ENCODE measurements at places on chromosomes 3 and 15.

DNA sequence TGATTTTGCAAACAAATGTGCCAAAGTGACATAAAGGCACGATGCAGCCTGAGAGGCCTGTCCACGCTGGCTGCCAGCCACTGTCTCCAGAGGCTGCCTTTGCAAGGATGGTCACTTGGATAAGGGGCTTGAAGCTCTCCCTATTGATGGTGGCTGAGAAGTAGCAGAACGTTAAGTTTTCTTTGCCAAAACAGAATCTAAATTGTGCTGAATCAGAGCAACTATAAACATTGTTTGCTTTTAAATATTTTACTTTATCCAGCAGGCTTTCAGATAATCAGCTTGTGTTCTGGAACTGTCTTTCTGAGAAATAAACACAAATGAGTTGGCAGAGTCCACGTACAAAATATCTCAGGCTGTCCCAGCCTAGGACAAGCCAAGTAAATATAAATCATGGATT is 23.8 kb upstream of the CNBP start:
- no peak for DNase-seq

DNA sequence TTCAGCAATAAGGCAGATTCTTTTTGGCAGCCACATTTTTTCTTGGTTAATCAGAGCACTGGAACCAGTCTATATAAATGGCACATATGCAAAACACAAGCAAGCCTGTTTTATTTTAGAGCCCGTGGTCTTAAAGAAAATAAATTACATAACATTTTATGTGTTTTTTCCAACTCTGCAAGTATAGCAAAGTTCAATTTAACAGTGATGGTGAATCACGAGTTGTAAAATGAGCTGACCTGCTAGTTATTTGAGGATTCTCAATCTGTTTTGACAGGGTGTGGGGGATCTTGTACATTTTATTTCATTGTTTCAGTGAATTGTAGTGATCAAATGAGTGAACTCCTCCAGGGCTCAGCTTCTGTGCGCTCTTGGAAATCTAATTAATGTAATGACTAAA is 2.7 kb downstream of the ARHGEF26 start:
- DNase-seq: no peak

DNA sequence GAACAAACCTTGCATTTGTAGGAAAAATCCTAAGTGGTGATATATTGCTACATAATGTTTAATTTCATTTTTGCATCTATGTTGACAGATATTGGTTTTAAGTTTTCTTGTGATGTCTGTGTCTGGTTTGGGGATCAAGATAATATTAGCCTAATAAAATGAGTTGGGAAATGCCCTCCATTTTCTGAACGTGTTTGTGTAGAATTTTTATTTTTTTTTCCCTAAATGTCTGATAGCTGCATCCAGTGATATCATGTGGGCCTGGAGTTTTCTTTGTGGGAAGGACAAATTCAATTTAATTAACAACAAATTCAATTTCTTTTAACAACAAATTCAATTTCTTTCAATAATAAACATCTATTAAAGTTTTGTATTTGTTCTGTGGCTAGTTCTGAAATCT is 35.1 kb downstream of the NEDD4 start:
- DNase-seq: no peak

DNA sequence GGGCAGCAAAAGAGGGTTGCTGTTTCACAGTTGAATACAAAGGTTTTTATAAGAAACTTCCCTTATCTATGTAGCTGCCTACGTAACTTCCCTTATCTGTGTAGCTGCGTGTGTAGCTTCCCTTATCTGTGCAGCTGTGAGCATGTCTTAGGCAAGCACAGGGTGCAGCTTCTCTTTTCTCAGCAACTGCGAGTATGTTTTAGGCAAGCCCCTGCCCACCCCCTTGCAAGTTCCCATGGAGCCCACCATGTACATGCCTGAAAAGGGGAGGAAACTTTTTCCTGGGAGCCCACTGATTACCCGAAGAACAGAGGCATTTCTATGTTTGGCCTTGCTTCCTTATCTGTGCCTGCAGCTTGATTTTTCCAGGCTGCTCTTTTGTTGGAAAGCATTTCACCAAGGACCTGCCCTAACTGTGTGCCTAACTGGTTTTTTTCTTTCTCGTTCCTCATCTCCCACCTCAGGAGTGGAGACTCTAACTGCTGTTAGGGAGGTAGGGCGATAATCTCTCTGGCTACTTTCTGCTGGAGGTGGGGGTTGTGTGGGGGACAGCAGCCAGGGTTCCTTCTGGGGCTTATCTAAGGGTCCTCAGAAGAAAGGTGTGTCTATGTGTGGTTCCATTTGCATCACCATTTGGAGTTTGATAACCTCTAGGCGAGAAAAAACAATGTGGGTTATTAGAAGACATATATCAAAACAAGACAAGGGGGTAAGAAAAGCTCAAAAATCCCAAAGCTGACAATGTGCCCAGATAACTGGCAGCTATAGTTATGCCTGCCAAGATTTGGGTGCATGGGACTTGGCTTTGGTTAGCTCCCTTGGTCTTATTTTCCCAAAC is 26.0 kb downstream of the SORD start:
- no peak for DNase-seq

- no peak for DNase-seq
Observed at GRCh38 chr3:32862247-32862935, 44.6 kb downstream of the TRIM71 start.

GRCh38 chr15:75198560-75199356 is 2.9 kb upstream of the C15orf39 start:
- no peak for DNase-seq

DNA sequence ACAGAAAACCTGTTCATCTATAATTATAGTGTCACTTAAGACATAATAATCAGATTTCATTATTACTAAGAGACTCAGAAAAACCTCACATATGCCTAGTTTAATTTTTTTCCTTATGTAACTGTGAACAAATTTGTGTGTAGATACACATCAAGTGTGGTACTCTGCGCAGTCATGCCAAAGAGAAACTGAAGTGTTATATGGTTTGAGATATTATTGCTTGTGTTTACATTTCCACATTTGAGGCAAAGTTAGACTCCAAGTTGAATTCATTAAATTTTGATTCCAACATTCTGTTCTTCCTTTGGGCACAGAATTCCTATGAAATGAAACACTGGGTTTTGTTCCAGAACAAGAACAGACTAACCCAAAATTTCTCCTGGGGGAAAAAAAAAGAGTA is 2.2 kb downstream of the MBNL1 start:
- no peak for DNase-seq

GRCh38 chr15:36815786-36816185 is 236.4 kb downstream of the CDIN1 start:
- no peak for DNase-seq

DNA sequence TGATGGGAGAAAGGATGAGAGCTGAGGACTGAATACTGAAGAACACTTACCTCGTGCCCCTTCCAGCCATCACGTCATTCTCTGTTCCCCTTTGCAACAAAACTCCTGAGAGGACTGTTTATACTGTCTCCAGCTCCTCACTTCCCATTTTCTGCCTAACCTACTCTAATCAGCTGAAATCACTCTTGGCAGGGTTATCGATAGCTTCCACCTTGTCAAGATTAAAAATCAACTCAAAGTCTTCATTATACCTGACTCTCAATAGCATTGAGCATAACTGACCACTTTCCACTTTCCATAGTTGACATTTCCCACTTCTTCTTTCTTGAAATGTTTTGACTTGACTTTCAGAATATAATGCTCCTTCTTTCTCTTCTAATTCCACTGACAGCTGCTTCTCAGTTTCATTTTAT is 4.3 kb downstream of the BTBD1 start:
- no peak for DNase-seq

DNA sequence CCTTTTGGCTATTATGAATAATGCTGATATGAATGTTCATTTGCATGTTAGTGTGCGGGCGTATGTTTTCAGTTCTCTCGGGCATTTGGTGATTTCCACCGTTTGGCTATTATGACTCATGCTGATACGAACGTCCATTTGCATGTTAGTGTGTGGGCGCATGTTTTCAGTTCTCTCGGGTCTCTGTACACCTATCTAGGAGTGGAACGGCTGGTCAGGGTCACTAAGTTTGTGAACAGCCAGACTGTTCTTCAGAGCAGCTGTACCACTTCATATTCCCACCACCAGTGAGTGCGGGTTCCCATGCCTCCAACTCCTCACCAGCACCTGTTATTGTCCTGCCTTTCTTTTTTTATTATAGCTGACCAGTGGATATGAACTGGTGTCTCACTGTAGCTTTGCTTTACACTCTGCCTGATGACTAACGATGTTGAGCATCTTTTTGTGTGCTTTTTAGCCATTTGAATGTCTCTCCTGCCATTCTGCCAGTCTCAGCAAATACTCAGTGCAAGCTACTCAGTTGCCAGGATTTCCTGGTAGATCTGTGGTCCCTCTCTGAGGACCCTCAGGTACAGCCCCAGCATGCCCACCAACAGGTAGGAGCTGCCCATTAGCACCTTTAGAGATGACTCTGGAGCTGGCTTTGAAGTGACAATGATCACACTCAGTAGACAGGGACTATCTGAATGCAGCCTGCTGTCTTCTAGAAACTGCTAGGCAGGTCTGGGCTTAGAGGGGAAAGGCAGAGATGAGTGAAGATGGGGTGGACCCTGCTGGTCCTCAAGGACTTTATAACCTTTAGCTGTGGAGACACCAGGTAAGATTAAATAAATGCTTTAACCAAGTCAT is 141.1 kb downstream of the XXYLT1 start:
- DNase-seq: no peak

DNA sequence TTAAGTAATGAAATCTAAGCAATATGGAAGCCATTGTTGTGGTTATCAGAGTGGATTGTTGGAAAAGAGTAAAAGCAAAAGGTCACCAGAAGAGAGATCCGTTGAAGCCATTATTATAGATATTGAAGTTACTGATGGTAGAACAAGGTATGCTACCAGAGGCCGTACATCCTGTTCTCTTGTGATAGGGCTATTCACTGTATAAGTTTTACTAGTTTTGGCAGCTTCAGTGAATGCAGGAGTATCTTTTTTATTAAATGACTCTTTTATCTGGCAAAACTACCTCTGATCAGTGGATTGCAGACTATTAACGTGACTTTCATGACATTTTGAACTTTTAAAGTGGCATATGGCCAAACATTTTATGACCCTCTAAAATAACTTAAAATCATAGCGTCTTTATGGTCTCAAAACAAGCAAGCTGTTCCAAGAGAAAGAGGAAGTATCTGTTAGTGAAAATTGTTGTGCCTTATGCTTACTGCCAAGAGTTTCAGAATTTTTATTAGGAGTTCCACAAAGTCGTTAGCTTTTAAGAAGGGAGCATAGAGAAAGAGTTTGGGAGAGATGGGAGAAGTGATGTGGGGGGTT is 102.9 kb downstream of the LRRC49 start:
- DNase-seq: no peak

GRCh38 chr3:117520582-117520981 is 811.0 kb downstream of the TUSC7 start:
- DNase-seq: no peak

- no peak for DNase-seq
Observed at GRCh38 chr3:107685383-107685782, 162.6 kb downstream of the BBX start.

DNA sequence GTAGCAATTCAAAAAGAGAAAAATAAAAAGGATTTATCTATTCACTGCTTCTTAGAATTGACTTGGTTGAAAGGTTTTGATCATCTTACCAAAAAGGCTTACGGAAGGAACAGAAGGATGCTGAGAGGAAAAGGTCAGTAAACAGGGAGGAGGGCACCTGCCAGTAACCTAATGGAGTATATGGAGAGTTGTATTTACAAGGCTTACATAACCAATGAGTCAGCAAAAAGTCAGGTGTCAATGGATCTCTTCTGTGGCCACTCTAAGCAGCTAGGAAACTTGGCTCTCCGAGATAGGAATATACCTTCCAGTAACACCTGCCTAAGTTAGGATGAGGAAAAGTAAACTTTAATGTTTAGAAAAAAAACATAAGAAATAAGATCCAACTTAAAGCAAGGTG is 80.5 kb upstream of the PLXND1 start:
- DNase-seq: no peak

- no peak for DNase-seq
Observed at GRCh38 chr3:169662132-169662842, 1.2 kb downstream of the MECOM start.

- no peak for DNase-seq
Observed at GRCh38 chr15:39056357-39056756, 491.7 kb upstream of the RASGRP1 start.

DNA sequence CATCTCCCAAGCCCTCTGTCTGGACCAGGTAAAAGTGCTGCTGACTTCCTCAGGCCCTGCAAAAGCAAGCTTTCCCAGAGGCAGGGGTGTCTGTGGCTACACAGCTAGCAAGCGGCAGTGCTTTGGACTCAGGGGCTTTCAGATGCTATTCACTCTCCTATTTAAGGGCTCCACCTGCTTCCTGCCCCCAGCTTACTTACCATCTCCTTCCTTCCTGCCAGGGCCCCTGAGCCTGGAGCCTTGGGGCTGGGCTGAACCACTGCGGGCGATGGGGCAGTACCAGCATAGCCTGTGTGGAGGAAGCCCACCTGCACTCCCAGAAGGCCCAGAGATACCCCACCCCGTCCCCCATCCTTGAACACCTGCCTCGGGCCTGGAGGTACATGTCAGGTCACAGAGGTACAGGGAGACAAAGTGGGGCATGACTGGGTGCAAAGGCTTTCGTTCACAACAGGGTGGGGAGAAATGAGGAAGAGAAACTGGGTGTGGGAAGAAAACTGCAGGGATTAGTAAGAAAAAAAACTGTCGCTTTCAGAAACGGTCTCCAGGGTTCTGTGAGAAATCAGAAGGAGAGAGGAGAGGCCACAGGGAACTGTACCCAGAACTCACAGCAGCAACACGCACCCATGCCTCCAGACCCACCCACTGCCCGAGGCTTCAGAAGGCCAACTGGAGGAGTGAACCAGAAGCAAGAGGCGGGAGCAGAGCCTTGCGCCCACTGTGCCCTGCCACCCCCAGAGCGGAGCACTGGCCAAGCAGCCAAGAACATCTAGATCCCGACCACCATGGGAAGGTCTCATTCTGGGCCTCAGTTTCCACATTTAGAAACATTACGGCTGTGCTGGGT is 49.5 kb downstream of the CCDC12 start:
- DNase-seq: no peak

DNA sequence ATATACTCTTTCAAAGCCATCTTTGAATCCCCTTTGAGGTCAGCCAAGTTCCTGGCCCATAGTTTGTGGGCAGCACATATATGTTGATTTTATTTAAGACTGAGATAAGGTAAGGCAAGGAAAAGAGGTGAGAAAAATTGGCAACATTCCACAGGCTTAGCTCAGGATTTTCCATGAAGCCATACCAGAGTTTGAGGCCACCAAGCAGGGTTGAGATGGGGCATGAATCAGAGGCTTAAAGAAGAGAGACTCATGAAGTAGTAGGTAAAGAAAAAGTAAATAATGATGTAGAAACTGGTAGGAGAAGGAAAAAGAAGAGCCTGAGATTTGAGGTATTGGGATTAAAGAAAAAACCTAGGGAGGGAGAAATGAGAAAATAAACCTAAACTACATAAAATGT is 89.2 kb downstream of the MYO5A start:
- DNase-seq: no peak

DNA sequence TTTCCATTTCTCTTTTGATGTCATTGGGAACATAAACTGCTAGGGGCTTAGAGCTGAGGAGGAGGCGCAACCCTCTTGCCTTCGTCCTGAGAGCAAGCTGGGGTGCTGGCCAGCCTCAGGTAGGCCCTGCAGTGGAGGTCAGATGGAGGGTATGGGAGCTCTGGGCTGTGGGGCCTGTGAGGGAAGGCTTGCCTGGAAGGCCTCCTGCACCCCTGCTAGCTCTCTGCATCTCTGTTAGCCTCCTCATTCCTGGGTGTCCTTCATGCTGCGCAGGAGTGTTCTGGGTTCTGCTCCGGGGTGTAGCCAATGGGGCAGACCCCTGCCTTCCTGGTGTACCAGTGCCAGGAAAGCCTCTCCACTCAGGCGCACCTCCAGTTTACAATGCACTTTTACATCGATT is 11.8 kb downstream of the GP5 start:
- no peak for DNase-seq

GRCh38 chr15:62821384-62822131 is 221.0 kb upstream of the TPM1 start:
- DNase-seq: no peak
